Activated gamma-delta T cell (primary cell): ENCODE measurements at places on chromosomes 5 and 9.

DNA sequence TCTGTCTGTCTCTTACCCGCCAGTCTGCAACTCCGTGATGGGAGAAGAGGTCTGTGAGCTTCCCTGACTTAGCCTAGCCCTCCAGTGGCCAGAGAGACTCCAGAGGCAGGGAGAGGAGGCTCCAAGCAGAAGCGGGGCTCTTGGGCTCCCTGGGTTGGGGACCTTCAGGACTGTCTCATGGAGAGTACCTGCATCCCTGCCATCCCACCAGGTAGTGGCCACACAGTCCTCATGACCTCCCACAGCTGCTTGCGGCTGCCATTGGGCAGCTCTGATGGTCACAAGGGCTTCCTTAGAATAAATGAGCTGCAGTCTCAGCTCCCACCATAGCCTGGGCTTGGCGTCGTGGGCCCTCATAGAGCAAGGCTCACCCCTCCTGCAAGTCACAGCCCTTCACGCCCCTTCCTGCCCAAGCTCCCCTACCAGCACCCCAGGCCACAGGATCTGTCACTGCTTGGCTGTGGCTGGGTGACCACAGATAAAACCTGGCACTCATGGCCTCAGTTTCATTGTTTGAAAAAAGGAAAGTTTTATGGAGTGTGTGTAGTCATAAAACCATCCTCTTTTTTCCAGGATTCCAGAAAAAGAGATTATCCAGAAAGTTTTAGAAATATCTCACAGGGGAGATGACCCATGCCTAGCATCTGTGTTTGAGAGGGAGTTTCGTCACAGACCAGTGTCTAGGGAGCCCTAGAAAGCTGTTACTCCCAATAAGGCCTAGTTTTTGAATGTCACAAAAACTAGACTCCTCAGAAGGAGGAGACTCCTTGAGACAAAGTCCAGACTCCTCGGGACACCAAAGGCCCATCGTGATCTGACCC, 48.4 kb downstream of the PPARGC1B start:
- DNase-seq, result no peak

DNA sequence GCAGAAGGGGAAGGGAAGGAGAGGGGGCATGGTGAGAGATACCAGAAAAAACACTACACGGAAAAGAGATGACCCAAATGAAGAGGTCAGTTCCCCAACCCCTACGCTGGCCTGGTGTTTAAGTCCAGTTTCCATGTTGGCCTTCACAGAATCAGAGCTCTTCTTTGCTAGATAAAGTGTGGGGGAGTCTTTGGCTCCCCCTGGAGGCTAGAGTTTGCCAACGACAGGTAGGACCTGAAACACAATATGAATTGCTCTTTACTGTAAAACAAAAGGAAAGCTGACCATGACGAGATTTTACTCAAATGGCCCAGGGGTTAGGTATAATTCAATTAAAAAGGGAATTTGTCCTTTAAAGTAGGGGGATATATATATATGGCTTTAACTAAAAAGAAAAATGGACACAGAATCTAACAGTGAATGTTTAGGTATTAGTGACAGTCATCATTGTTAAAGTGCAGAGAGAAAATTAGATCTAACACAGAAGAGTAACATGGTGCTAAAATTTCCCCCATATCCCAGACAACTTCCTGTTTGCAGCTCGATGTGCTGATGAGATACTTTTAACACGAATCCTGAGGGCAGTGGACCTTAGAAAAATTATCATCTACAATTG, 92.0 kb downstream of the SV2C start:
- no peak for DNase-seq

DNA sequence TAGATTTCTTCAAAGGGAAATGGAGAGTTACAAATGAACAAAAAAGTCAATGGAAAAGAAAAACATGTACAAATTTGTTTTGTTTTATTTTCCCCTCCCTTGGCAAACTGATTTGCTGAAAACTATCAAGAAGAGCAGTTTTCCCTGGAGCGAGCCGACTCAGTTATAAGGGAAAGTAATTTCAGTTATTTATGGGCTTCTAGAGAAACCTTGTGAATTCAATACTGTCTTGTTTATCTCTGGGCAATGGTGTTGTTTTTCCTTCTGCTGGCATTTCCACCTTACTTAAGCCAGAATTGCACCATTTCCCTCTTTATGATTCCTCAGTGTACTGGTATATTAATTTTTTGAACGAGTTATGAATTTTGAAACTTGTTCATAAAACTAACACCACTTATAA, 1163.6 kb downstream of the CDH12 start:
- DNase-seq, result no peak

GRCh38 chr5:142507531-142508372, 178.1 kb downstream of the FGF1 start:
- DNase-seq, result no peak

- no peak for DNase-seq
These were observed 59.4 kb downstream of the ANKH start for GRCh38 chr5:14812166-14812565.

- DNase-seq, result no peak
These were observed 159.6 kb downstream of the BNC2 start for GRCh38 chr9:16710888-16711287.

- DNase-seq, result no peak
These were observed 33.5 kb upstream of the LRRC14B start for GRCh38 chr5:157801-158200.

GRCh38 chr9:134525070-134525815, 116.4 kb upstream of the COL5A1 start:
- DNase-seq, result no peak

- no peak for DNase-seq
These were observed 70.9 kb downstream of the KCNT1 start for GRCh38 chr9:135772702-135773493.

GRCh38 chr5:54270326-54270725, 40.0 kb downstream of the ARL15 start:
- no peak for DNase-seq

DNA sequence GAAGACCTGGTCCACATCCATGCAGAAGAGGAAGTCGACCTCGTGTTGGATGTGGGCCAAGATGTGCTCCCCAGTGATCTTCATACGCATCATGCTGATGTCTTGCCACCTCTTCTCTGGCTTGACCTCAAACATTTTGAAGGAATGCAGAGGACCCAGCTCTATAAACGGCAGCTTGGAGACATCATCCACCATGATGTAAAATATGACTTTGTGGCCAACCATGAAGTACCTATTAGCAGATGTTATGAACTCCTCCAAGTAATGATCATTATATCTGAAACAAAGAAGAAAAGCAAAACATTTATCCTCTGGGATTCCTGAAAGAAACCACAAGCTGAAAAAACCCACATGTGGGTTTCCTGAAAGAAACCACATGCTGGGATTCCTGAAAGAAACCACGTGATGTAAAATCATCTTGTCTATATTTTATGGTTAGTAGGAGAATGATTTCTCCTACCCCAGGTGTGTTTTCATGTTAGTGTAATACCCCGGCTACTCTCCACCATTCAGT, 52.3 kb downstream of the GGTA1 start:
- DNase-seq, result no peak

DNA sequence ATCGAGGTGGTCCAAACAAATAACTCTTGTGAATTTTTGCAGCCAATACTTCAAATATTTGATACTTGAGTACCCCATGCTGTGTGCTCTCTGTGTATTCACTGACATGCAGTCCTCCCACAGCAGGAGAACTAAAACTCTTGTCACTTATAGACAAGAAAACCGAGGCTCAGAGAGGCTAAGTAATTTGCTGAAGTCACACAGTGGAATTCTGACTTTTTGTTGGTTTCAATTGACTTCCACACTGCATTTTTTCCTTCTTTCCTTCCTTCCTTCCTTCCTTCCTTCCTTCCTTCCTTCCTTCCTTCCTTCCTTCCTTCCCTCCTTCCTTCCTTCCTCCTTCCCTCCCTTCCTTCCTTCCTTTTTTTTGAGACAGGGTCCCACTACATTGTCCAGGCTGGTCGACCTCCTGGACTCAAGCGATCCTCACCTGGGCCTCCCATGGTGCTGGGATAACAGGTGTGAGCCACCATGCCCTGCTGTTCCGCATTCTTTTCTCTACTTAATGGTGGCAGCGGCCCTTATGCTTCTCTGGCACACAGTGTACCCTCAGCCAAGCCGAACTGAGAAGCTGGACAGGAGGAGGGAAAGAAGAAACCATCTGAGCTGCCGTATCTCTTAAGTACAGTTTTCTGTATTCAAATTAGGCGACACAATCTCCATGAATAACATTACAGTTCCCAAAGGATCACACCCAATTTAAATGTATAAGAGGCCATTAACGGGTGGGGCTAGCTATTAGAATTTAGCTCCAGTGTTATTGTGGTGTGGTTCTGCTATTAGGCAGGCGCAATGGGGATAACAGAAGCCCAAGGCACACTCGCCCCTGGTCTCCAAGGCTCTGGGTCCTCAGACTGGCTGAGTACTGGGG, 38.4 kb upstream of the GRHPR start:
- no peak for DNase-seq
